ENCODE measurements at places on chromosomes 13 and 19.

DNA sequence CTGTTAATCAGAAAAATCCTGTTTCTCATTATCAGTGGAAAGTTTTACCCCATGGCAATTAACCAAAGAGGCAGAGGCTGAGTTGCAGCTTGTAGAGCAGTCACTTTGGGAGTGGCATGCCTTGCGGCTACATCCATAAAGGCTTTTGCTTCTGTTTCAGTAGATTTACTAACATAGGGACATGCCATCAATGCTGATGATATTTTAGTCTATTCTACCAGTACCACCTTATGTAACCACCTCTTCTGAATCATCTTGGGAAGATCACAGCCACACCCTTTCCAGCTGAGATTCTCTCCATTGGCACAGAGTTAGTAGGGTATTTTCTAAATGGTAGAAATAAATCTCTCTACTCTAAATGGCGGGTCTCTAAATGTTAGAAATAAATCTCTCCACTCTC lies 37.5 kb downstream of the POSTN start:
- no peak for DNase-seq

DNA sequence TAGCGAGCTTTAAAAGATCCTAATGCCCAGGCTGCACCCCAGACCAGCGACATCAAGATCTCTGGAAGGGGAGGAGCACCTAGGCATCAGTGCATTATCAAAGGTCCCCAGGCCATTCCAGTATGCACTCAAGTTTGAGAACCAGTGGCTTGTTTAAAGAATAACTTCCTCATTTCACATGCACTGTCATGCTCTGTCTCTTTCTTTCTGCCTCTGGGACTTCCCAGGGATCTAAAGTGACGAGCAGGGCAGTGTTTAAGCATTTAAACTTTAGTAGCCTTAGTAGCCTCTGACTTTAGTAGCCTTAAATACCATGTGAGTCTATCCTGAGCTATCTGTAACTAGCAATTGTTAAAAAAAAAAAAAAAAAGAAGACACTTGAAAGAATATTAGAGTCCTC lies 8.9 kb upstream of the FARP1 start:
- DNase-seq: no peak

DNA sequence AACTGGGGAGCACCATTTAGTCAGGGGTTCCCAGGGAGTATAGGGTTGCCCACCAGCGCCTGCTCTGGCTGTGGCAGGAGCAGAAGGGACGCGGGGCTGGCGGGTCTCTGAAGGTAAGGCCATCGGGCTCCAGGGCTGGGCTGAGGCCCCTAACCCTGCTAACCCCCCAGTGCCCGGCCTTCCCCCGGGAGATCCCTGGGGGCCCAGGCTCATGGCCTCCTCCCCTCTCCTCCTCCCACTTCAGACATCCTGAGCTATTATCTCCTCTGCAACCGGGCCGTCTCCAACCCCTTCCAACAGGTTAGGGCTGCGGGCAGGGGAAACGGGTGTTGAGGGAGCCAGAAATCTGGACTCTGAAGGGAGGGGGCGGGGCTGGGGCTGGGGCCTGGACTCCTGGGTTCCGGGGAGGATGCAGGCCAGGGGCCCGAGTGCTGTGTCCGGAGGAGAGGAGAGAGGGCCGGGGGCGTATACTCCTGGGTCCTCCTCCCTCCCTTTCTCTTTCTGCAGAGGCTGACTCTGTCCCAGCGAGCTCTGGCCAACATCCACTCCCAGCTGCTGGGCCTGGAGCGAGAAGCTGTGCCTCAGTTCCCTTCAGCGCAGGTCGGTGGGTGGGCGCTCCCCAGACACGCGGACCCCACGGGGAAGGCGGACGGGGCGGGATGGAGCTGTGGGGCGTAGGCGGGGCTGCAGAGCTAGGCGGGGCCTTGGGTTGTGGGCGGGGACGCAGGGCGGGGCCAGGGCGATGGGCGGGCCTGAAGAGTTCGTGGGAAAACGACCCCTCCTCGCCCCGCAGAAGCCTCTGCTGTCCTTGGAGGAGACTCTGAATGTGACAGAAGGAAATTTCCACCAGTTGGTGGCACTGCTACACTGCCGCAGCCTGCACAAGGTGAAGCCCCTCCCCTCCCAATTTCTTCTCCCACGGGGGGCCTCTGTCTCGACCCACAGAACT lies 15.3 kb downstream of the TTYH1 start:
- DNase-seq: peak; percentile 80

DNA sequence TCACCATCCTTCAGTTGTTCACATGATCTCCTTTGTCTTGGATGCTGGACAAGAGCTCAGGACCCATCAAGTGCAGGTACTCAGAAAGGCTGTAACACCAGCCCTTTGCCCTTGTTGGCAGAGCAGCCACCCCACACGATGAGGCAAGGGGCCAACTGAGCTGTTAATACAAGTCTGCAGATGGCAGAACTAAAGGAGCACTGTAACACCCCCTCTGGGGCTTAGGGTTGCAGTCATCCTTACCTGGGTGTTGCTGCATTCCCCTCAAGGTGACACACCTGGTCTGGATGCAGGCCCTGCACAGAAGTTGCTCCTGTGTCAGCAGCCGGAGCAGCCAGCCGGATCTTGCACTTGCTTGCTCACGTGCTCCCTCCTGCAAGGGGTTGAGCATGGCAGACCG lies 52.0 kb downstream of the STARD13 start:
- no peak for DNase-seq

DNA sequence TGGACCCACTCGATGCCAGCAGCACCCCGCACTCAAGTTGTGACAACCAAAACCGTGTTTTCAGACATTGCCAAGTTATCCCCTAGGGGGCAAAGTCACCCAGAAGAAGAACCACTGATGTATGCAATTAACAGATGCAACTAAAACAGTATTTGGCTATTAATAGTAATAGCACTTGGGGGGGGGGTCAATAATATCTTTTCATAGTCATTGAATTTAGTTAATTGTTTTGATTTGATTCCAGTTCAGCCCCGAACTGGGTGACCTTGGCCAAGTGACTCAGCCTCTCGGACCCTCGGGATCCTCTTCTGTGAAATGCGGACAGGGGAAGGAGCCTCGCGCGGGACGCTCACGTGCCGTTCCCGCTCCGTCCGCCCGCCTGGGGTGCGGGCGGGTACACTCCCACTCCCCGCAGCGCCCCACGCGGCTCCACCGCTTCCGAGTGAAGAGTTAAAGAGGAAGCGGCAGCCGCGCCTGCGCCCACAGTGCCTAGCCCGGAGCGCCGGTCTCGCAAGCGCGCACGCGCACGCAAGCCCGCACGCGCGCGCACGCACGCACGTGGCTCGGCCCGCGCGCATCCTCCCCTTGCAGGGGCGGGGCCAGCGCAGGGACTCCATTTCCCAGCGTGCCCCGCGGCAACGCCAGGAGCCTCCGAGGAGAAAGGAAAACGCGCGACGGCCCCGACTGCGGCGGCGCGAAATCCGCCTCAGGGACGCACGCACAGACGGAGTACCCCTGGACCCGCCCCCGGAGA lies 435 bp upstream of the DAZAP1 start:
- DNase-seq: peak; percentile 98

- DNase-seq: no peak
Observed at GRCh38 chr13:38661010-38661675, 25.7 kb upstream of the FREM2 start.

Measured in Calu3 (cell line).